ENCODE measurements at places on chromosomes 13 and 19. TPM values are rescaled to one million over a fixed set of nuclear protein-coding genes. Genes with fewer than 3 reads are reported as not detected.

GRCh38 chr19:12095111-12095790 lies 30.7 kb downstream of the ZNF844 start:
- DNase-seq: no peak

- DNase-seq: no peak
These were observed 25.9 kb downstream of the UBA2 start for GRCh38 chr19:34454091-34454490.

- no peak for DNase-seq
These were observed 13.7 kb upstream of the ZNF888 start for GRCh38 chr19:52936954-52937325.

GRCh38 chr13:56352361-56352760 lies 788.4 kb upstream of the PRR20A start:
- no peak for DNase-seq

DNA sequence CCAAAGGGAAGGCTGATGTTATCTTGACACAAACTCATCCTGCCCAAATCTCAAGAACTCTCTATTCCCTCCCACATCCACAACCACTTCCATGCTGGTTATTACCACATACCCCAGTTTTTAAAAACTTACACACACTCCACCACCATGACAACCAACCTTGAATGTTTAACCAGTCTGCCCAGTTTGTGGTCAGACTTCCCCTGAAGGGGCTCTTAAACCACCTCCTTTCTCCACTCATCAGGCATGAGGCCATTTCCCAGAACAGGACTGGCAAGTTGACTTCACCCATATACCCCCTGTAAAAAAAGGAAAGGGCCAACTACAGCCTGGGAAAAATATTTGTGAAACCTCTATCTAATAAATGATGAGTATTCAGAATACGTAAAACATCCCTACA lies 12.4 kb upstream of the ZSCAN4 start:
- no peak for DNase-seq

DNA sequence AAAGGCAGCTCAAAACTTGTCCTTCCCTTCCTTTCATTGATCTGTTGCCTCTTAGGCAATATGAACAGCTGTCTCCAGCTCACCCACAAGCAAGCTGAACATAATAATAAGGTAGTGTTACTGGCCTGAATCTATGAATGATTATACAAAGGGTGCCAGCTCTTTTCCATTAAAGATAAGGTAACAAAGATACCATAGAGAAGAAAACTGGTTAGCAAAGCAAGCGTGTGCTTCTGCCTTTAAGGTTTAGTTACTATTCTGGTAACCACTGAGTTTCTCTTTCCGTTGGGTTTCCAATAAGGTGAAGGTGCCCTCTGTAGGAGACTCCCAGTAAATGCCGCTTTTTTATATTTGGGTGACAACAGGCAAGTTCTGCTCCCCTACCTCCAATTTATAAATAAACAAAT lies 12.1 kb upstream of the DACH1 start:
- no peak for DNase-seq

The PRX gene
- 11.7 TPM for polyA plus RNA-seq
